ENCODE measurements at places on chromosomes 3 and 15.

GRCh38 chr3:133276594-133276993 lies 123.3 kb upstream of the BFSP2 start:
- H3K36me3 ChIP-seq: no peaks in the 10 kb centered on the region
- no peak overlapping the region for H3K4me3 ChIP-seq
- H3K27me3 ChIP-seq: no peaks in the 10 kb centered on the region

GRCh38 chr3:97430601-97431000 lies 334.0 kb upstream of the ARL6 start:
- H3K4me1 ChIP-seq: no peaks in the 10 kb centered on the region
- no peak overlapping the region for H3K27ac ChIP-seq
- no peaks in the 10 kb centered on the region for H3K36me3 ChIP-seq
- H3K27me3 ChIP-seq: no peaks in the 10 kb centered on the region

DNA sequence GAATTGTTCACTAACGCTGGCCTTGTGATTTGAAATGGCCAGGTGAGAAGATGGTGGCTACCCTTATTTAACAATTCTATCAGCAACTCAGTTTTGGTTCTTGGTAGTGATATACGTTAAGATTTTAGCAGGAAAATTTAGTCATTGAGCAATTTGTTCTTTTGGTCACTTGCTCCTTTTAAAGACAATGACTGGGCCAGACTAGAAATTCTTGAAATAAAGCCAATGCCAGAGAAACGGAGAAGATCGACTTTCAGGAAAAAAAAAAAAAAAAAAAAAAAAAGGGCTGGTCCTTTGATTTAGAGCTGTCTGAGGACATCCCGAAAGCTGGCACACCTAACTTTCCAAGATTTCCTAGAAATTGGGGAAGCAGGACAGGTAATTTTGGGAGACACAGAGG lies 178.5 kb downstream of the FNDC3B start:
- H3K36me3 ChIP-seq: no peaks in the 10 kb centered on the region
- H3K27me3 ChIP-seq: no peaks in the 10 kb centered on the region
- no peak for DNase-seq
- no peak overlapping the region for H3K4me3 ChIP-seq
- H3K4me1 ChIP-seq: peaks cover 13% of the 10 kb centered on the region

GRCh38 chr3:122979211-122979610 lies 48.4 kb downstream of the SEMA5B start:
- H3K27ac ChIP-seq: no peak overlapping the region
- H3K27me3 ChIP-seq: no peaks in the 10 kb centered on the region
- DNase-seq: no peak
- no peaks in the 10 kb centered on the region for H3K36me3 ChIP-seq
